CD4-positive, alpha-beta T cell (primary cell): ENCODE measurements at places on chromosomes 12 and 14.

DNA sequence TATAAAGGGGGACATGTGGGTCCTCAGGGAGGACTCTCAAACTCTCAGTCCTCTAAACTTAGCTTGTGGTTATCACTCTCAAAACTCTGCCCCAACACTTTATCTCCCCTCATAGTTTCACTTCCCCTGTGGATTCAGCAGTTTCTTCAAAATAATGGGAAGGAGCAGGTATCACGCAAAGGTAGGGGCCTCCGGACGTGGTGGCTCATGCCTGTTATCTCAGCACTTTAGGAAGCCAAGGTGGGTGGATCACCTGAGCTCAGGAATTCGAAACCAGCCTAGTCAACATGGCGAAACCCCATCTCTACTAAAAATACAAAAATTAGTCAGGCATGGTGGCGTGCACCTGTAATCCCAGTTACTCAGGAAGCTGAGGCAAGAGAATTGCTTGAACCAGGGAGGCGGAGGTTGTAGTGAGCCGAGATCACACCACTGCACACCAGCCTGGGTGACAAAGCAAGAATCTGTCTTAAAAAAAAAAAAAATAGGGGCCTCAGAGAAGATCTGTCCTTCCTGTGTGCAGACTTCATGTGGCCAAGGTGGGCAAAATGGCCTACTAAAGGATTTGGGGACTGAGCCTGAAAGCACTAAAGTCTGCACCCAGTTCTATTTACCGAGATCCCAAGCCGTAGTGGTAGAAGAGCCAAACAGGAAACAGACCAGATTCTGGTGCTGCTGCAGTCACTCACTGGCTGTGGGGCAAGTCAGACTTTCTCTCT, 6.4 kb downstream of the ITGB7 start:
- no peak for DNase-seq

DNA sequence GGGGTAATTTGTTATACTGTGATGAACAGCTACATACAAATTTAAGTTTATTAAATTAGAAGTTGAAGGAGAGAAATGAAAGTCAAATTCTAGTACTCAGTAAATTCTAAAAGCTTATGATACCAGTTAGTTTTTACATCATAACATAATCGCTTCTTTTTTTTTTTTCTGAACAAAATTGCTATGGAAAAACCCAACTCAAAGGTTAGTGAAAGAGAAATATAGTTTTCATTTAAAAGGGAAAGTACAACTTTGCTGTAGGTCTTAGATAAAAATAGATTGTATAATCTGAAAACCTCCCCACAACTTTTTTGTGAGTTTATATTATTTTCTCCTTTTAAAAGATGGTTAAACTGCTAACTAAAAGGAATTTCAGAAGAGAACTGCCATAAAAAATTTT, 53.7 kb upstream of the LRRK2 start:
- no peak for DNase-seq

GRCh38 chr12:1872448-1872847, 46.0 kb downstream of the CACNA2D4 start:
- no peak for DNase-seq

- DNase-seq, result peak; percentile 15
These were observed 26.8 kb upstream of the IRF2BPL start for GRCh38 chr14:77055306-77055705.
